NCI-H187 (cell line): ENCODE measurements at places on chromosomes 1 and 21.

- DNase-seq, result no peak
Measured at GRCh38 chr1:239778208-239778813, 313.4 kb upstream of the FMN2 start.

DNA sequence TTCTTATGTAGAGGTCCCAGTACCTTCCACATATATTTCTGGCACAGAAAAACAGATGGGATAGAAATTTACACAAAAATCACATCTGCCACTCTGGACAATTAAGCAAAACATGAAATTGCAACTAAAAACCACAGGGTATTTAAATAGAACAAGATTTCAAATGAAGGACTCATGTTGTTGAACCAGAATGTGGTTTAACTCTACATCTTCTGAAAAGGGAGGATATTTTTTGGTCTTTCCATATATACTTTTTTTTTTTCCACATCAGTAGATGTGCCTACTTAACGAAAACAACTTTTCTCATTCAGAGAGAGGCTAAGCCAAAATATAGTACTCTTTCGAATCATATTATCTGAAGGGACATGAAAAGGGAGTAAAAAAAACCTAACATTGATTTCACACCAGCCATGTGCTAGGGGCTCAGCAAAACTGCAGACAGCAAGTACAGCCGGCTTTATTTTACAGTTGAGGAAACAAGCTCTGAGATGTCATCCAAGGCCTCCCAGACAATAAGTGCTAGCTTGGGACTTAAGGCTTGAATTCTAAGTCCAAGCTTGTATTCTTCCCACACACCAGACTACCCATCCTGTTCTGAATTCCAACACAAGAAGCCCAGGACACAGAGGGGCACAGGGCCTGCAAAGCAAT, 208.9 kb downstream of the PBX1 start:
- DNase-seq, result no peak

- no peak for DNase-seq
Measured at GRCh38 chr1:4411862-4412261, 242.5 kb upstream of the AJAP1 start.

DNA sequence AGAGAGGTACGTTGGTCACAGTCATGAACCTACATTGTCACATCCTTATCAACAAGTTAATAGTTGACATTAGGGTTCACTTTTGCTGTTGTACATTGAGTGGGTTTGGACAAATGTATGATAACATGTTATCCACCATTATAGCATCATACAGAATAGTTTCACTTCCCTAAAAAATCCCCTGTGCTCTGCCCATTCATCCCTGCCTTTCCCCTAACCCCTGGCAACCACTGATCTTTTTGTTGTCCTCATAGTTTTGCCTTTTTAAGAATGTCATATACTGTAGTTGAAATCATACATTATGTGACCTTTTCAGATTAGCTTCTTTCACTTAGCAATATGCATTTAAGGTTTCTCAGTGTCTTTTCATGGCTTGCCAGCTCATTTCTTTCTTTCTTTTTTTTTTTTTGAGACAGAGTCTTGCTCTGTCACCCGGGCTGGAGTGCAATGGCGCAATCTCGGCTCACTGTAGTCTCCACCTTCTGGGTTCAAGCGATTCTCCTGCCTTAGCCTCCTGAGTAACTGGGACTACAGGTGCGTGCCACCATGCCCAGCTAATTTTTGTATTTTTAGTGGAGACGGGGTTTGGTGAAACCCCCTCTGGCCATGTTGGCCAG, 50.6 kb downstream of the UCK2 start:
- no peak for DNase-seq

GRCh38 chr1:7150724-7151280, 365.5 kb downstream of the CAMTA1 start:
- no peak for DNase-seq

DNA sequence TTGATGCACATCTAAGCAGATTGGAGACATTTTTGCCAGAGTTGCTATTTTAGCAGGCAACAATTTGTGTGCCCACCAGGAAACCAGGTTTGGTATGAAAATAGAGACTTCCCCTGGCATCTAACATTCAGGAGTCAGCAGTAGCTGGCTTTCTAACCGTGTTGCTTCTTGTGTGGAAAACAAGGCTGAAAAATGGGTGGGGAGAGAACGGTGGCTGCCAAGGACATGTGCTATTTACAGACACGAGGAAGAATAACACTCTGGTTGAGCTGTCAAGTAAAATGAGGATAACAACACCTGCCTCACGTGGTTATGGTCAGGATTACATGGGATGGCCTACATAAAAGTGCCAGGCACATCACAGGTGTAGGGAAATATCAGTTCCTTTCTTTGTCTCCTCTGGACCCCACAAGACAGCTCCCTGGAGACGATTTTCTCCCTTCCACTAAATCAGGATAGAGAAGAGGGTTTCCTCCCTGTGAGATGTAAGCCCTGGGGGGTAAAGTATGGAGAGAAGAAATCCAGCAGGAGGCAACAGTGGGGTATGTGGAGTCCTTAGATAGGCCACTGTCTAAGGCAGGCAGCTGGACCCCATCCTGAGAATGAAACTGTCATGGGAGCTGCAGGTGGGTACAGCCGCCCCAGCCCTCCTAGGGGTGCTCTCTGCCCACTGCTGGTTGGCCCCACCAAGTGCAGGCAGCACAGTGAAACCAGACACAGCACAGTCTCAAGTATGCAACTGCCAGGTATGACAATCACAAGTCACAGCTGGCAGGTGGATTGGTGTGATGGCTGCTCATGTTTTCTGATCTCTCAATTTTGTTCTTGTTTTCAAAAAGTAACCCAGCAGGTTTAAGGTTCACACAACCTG, 80.3 kb downstream of the TENT5C start:
- no peak for DNase-seq

- DNase-seq, result no peak
Measured at GRCh38 chr1:175193527-175193910, 943 bp upstream of the KIAA0040 start.

DNA sequence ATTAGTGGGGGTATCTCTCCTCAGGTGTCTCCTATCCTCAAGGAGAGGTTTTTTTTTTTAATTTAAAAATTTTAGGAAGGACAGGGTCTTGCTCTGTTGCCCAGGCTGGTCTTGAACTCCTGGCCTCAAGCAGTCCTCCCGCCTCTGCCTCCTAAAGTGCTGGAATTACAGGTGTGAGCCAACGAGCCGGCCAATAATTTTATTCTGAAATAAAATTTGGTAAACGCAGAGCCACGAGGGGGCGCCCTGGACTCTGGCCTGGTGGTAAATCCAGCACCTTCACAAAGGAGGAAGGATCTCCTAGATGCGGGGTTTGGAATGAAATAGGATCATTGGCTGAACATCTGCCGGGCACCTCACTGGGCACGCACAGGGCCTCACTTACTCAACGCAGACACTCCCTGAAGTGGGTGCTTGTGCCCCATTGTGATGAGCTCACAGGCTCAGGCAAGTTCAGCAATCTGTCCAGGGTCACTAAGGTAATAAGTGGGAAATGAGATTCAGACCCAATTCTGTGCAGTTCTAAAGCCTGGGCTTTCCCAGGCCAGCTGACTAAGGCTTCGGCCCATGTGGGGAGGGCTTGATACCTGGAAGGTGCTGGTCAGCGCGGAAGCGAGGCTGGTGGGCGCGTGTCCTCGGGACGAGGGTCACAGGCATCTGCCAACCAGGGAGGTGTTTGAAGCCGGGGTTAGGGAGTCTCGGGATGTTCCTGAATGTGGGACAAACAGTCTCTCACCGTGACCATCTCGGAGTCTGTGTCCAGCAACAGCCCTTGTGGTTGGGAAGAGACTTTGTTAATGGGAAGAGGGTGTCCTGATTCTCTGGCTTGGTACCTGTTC, 32.7 kb upstream of the ETV3 start:
- peak; percentile 39 for DNase-seq

GRCh38 chr1:64001038-64001437, 202.4 kb upstream of the UBE2U start:
- no peak for DNase-seq

DNA sequence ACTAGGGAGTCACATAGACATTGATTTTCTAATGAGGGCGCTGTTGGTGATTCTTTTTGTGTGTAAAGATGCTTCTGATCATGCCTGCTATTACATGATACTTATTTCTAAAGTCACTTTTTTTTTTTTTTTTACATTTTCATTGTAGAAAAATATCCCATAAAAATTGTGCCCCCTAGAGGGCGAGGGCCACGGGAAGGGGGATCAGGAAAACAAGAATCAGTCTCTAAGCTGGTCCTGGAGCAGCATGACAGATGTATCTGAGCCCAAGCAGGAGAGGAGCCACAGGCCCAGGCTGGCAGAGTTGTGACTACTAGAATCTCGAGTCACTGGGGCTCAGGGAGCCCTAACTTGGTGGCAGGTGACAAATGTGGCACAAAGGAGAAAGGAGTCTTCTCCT, 28.1 kb downstream of the ZSCAN20 start:
- DNase-seq, result no peak

DNA sequence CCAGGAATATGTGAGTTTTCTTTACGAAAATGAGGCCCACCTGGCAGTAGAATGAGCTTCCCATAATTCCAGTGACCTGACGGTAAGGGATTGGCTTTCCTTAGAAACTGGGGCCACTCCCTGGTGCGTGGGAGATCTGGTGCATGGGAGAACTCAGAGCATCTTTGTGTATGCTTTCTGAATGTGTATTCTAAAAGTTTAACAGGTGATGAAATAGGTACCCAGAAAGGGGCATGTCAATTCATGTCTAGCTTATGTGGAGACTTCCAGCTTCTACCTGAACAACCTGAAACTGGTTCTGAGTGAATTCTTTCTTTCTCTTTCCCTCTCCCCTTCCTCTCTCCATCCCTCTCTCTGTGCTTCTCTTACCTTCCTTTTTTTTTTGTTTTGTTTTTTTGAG, 15.2 kb upstream of the FCRLA start:
- DNase-seq, result no peak

DNA sequence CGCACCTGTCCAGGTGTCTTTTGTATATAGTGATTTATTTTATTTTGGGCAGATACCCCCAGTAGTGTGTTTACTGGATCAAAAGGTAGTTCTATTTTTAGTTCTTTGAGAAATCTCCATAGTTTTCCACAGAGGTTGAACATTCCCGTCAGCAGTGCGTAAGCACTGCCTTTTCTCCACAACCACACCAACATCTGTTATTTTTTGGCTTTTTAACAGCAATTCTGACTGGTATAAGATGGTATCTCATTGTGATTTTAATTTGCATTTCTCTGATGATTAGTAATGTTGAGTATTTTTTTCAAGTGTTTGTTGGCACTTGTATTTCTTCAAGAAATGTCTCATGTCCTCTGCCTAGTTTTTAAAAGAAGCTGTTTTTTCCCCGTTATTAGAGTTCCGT, 39.2 kb downstream of the FOXJ3 start:
- DNase-seq, result no peak

DNA sequence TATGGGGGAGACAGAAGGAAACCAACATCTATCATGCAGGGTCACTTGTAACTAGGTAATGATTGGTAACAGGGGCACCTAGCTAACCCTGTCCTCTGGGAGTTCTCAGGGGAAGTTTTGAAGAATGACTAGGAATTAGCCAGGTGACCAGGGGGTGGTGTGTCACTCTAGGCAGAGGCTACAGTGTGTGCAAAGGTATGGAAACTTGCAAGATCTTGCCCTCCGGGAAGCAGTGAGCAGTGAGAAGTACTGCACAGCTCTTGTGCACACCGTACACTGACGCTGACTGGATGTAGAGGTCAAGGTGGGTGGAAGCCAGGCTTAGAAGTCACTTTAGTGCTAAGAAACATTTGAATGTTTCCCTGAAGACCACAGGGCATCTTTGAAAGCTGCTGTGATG, 62.9 kb upstream of the LMO4 start:
- DNase-seq, result no peak

DNA sequence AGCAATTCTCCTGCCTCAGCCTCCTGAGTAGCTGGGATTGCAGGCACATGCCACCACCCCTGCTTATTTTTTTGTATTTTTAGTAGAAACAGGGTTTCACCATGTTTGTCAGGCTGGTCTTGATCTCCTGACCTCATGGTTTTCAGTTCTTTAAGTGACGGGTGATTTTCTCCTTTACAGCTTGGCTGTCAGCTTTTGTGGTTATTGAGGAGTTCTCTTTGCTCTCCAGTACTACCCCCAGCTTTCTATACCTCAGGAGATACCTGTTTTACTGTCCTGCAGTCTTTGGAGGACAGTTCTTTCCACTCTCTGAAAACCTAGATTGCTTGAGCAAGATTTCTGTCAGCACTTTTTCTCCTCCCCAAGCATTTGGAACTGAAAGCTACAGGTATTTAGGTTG, 45.9 kb upstream of the EGLN1 start:
- no peak for DNase-seq

DNA sequence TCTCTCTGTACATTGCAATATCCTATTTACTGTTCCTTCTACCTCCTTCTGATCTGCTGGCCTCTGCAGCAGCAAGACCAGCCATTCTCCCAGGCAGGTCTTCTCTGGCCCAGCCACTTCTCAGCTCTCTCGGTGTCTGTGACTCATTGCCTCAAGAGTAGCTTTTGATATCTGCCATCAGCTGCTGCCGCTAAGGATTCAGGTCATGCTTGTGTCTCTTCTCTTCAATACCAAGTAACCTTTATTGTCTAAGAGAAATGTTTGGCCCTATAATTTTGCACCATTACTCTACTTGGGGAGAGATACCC, 101.8 kb downstream of the TMEM53 start:
- DNase-seq, result no peak

DNA sequence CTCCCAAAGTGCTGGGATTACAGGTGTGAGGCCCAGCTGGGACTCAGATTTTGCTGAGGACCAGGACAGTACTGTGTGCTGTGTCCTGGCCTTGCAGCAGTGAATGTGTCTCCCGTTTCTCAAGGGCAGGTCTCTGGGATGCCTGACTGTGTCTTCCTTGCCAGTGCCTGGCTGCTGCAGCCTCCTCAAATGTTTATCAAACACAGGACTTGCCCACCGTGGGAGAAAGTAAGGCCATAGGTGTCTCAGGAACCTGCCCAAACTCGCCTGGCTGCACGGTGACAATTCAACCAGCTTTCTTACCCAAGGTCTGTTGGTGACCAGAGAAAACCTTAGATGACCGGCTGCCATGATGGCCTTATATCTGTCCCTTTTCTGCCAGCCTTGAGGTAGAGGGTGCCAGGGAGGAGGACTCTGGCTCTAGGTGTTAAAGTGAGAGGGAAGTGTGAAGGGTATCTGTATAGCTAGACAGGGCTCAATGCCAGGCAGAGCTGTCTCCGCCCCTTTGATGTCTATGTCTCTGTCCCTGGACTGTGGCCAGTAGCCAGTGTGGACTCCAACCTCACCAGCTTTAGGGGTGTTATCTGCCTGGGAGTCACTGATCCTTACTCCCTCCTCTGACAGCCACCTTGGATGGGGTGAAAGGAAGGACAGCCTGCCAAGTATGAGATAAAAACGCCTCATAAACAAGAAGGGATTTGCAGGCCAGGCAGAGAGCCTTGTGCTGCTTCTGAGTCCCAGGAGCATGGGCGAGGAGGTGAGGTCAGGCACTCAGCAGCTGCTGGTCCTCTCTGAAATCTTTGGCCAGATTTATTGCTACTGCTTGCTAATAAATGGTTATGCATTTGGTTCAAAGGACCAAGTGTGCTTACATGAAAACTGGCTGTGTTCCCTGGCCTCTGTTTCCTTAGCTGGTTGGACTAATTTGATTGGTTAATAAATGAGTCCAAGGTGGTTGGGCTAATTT, 22.3 kb downstream of the IL6R start:
- no peak for DNase-seq

- DNase-seq, result no peak
Measured at GRCh38 chr1:230707732-230708630, 5.9 kb downstream of the AGT start.
